ENCODE measurements at places on chromosomes 3 and 15.
A peak's percentile ranks its signal among the peaks of the same experiment; 100 is the strongest.

GRCh38 chr15:87686339-87686738 is 570.2 kb downstream of the NTRK3 start:
- no peak for DNase-seq

GRCh38 chr15:75131269-75131643 is 70.4 kb upstream of the C15orf39 start:
- DNase-seq: no peak

DNA sequence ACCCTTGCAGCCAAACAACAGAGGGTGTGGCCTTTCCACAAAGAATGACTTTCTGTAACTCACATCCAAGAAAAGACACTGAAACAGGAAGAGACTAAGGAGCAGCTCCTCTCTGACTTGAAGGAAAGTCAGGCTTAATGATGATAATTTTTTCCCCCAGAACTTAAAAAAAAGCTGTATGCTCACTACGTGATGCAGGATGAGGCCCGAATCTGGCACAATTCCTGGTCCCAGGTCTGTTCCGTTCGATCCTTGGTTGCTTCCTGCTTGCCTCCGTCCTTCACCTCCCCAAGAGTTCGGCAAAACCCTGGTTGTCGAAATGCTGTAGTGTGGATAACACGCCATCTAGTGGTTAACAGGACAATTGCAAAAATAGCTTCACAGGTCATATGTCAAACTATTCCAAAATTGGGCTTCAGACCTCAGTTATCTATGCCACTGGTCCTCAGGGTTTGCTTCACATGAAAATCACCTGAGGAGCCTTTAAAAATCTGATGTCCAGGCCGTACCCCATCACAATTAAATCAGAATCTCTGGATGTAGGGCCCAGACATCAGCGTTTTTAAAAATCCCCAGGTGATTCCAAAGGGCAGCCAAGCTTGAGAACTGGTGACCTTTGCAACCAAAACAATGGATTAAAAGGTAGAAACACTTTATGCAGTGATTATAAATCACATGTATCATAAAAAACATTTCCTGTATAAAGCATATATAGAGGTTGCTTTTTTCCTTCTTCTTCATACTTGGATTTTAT is 28.1 kb upstream of the SYNM start:
- no peak for DNase-seq

DNA sequence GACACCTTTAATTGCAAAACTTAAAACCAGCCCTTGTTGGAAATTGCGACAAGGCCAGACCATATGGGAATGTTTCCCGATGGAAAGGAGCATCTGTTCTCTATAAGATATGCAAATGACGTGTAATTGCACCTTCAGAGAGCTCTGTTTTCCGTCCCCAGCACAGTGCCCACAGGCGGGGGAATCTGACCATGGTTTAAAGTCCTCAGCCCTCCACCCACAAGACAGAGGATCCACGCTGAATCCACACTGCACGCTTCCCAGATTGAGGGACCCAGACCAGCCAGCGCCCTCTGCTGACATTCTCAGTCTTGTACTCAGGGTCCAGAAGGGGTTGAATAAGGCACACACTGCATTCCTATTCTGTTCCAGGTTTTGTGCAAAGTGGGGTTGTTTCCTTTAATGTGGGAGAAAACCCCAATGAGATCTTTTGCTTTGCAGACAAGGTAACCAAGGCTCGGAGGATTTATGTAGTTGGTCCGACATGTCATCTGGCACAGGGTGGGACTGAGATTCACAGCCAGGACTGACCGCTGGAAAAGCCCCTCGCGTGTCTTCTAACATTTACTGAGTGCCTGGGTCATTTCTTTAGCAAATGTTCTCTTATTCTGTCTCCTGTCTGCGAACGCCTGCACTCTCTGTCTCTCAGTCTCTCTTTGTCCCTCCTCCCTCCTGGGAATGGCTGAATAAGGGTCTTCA is 36.8 kb upstream of the KLHL25 start:
- no peak for DNase-seq

- DNase-seq: no peak
Measured at GRCh38 chr3:153901152-153901551, 220.0 kb upstream of the ARHGEF26 start.

GRCh38 chr3:177460047-177460446 is 262.8 kb upstream of the TBL1XR1 start:
- no peak for DNase-seq

GRCh38 chr3:8963137-8963853 is at the start of gene RAD18:
Gene RAD18, minus strand, starts transcription at chr3:8963472. Its CDS starts 87 bp downstream, at chr3:8963385.
- DNase-seq: peak; percentile 74

DNA sequence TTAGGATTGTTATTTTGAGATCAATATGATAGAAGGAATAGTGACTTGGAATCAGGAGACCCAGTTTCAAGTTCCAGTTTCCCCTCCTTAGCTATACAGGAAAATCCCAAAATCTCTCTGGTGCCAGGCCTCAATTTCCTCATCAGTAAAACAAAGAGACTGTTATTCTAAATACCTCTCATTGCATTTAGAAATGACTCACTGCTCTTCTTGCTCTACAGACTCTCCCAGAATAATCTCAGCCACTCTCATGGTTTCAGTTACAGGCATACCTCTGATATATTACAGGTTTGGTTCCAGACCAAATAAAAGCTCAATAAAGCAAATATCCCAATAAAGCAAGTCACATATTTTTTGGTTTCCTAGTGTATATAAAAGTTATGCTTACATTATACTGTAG is 28.3 kb downstream of the IMPG2 start:
- no peak for DNase-seq

- DNase-seq: no peak
Measured at GRCh38 chr3:62193586-62194345, 179.6 kb downstream of the FEZF2 start.

GRCh38 chr3:83011481-83011880 is 1250.0 kb upstream of the GBE1 start:
- no peak for DNase-seq

GRCh38 chr3:43998370-43998835 is 243.3 kb upstream of the TOPAZ1 start:
- DNase-seq: no peak

DNA sequence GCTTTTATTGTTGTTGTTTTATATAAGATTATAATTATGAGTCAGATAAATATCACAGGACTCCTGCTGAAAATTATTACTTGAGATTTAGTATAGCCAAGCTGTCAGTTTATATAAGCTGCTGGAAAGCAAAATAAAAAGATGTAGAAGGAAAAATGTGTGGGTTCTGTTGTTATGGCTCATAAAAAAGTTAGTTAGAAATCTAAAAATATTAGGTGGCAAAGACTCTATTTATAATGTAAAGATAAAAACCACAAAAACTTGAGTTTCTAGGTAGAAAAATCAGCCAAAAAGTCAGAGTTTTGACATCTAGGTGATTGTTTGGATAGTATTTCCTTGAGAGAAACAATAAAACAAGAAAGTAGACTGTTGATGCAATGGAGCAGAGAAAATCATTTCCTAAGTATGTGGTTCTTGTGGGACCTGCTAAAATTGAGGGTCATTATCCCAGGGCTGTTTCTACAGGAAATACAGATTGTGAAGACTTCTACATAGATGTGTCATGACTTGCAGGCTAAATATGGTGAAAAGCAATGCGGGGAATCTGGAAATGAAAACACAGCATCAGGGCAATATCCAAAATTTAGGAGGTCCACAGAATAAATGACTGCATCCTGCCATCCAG is 1109.6 kb upstream of the CADM2 start:
- DNase-seq: no peak

- DNase-seq: no peak
Measured at GRCh38 chr3:194376241-194376560, 6.7 kb upstream of the LRRC15 start.

- DNase-seq: no peak
Measured at GRCh38 chr15:58453931-58454793, 22.4 kb downstream of the LIPC start.

DNA sequence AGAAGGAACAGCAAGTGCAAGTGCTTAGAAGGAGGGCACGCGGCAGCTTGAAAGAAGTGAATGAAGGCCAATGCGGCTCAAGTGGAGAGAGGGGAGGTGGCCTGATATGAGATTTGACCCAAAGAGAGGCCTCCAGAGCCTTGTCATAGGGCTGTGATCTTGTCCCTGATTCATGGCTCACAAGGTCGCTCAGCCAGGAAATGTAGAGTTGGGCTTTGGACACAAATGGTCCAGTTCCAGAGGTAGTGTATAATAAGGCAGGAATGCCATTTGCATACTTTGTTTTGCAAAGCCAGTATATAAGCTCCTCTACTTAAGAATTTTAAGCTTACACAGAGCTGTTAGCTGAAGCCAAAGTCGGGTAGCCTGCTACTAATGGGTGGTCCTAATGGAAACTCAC is 33.7 kb downstream of the HGD start:
- DNase-seq: no peak

DNA sequence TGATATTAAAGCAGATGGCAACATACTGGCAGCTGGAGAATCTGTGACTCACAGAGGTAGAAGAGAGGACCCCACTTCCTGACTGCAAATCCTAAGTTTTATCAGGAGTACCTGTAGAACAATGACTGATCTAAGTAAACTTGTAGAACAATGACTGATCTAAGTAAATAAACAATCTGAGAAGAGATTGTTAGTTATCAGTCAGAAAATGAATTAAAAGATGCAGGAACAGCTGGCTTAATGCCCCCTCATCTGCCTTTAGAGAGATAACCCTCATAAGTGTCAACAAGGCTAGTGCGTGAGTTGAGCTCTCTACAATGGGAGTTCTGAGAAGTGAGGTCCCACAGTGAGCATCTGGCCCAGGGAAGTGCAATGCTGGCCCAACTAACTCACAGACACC is 14.6 kb downstream of the ACAD11 start:
- DNase-seq: no peak

GRCh38 chr3:104279617-104280016 is 1087.1 kb upstream of the ALCAM start:
- no peak for DNase-seq

- no peak for DNase-seq
Measured at GRCh38 chr3:106249159-106249558, 380.3 kb upstream of the CBLB start.

DNA sequence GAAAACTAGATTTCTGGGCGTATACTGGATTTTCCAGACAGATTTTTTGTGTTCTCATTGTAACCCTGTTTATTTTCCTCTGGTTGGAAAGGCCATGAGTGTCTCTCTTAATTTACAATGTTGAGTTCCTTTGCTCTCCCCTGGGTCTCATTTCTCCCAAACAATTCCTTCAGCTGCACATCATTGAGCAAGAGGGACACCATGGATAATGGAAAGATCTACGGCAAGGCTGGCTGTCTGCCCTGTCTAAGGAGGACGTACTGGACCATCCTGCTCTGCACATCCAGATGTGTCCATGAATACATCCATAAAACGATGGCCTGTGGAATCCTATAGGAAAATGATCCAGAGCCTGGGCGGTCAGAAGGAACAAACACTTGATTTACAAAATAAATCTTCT is 258.1 kb upstream of the MCTP2 start:
- DNase-seq: no peak

DNA sequence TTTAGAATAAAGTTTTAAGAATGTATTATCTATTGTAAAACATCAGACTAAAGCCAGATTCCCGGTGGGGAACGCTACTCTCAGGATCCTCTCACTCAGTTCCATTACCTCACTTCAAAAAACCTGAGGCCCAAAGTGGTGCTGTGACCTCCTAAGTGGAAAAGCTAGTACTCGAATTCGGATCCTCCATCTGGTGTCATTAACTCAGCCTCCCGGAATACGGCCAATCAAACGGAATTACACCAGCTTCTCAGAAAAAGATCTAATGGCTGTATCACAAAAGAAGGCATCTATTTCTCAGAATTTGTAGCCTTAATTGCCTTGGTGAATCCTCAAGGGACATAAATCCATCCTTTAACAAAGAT is 627 bp downstream of the ACAD11 start:
- no peak for DNase-seq

DNA sequence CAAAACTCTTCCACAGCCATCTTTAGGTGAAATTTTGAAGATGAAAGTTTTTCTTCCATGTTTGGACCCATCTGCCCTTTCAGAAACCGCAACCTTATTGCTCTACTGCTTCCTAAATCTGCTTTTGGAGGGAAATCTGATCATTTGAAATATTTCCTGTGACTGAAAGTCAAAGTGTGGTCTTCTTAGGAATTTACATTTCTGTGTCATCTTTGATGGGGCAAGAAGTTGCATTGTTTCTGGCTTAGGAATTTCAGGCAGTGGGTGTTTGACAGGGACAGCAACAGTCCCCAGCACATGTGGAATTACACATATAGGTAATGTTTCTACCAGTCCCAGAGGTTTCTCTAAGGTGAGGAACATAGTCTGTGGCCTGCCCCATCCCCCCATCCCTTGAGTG is 5.3 kb upstream of the TYRO3 start:
- DNase-seq: no peak

DNA sequence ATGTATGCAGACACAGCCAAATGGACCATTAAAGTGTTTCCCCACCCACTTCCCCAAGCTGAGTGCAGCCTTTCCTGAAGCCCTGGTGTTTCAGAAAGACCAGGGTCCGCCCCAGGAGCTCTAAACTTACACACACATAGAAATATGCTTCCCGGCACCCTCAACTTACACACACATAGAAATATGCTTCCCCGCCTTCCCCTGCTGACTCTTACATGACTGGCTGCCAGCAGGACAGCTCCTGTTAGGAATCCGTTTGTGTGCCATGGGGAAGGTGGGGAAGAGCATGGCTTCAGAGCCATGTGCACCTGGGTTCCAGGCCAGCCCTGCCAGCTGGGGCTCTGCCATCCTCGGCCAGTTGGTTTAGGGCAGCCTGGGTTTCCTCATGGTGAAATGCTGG is 3.6 kb downstream of the CLEC3B start:
- no peak for DNase-seq

GRCh38 chr3:163362151-163362550 is 1716.1 kb downstream of the SI start:
- no peak for DNase-seq

- DNase-seq: no peak
Measured at GRCh38 chr3:150603980-150604319, 829 bp downstream of the SELENOT start.

DNA sequence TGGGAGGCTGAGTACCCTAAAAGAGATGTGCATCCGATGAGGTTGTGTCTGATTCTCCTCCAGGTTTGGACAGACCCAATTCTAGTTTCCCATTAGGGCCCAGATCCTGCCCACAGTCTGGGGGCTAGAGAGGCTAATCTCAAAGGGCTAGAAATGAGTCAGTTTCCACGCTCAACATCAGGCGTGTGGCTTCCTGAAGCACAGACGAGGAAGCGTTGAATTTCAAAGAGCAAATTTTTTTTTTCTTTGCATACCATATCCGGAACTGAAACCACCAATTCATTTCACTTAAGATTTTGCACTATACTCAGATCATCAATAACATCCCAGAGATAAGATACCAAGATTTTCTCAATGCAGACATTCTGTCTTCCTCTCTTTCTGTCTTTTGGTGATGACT is 173.8 kb upstream of the BCL6 start:
- DNase-seq: no peak

GRCh38 chr3:49788056-49788455 is 1.7 kb upstream of the IP6K1 start:
- no peak for DNase-seq

Measured in stimulated activated CD4-positive, alpha-beta T cell treated with anti-CD3 and anti-CD28 coated beads, Interleukin-1b, Interleukin-23, amount 100 ng/mL, for 1 hour (primary cell).